ENCODE measurements at places on chromosomes 13 and 19.

DNA sequence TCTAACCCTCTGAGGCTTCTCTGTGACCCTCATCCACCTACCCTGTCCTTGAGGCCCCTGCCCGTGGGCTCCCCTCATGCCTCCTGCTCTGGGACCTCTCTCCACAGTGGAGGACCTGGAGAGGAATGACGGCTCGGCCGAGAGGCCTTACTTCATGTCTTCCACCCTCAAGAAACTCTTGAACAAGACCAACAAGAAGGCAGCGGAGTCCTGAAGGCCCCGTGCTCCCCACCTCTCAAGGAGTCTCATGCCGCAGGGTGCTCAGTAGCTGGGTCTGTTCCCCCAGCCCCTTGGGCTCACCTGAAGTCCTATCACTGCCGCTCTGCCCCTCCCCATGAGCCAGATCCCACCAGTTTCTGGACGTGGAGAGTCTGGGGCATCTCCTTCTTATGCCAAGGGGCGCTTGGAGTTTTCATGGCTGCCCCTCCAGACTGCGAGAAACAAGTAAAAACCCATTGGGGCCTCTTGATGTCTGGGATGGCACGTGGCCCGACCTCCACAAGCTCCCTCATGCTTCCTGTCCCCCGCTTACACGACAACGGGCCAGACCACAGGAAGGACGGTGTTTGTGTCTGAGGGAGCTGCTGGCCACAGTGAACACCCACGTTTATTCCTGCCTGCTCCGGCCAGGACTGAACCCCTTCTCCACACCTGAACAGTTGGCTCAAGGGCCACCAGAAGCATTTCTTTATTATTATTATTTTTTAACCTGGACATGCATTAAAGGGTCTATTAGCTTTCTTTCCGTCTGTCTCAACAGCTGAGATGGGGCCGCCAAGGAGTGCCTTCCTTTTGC lies 10.8 kb upstream of the ILF3 start:
- DNase-seq = no peak

GRCh38 chr19:17526922-17527321 lies 15.5 kb downstream of the PGLS start:
- DNase-seq = no peak

- no peak for DNase-seq
These were observed 5.1 kb downstream of the HNRNPM start for GRCh38 chr19:8449830-8450229.

DNA sequence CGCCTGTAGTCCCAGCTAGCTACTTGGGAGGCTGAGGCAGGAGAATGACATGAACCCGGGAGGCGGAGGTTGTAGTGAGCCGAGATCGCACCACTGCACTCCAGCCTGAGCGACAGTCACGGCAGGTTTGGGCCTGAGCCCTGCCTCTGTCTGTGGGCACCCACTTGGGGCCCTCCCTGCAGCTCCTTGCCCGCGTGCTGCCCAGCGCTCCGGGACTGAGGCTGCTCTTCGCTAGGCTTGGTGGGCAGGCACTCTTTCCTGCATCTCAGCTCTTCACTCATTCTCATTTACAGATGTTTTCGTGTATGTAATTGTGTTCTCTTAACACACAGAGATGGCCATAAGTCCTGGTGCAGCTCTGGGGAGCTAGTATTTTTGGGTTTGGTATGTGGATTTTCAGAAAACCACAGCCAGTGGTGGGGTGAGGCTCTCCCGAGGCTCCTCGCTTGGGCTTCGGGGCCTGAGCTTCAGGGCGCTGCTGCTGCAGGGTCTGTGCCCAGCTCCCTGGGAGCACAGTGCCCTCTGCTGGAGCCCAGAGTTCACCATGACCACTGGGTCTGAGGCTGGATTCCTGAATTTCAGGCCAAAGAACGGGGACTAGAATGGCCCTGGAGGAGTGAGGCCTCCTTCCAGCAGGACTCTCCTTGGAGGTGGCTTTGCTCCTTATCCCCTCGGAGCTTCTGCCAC lies 15.2 kb downstream of the UPF1 start:
- DNase-seq = peak; percentile 32

DNA sequence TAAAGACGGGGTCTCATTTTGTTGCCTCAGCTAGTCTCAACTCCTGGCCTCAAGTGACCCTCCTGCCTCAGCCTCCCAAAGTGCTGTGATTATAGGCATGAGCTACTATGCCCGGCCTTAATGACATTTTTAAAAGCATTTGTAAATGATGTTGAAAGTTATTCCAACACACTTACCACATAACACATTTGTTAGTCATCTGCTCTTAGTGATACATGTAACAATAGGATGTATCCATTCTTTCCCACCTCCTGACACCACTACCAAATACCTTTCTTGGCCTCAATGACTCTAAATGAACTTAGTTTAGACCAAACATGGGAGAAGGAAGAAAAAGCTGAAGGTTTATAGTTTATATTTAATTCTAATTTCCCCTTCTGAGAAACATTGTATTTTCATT lies 59.8 kb upstream of the MEDAG start:
- no peak for DNase-seq

DNA sequence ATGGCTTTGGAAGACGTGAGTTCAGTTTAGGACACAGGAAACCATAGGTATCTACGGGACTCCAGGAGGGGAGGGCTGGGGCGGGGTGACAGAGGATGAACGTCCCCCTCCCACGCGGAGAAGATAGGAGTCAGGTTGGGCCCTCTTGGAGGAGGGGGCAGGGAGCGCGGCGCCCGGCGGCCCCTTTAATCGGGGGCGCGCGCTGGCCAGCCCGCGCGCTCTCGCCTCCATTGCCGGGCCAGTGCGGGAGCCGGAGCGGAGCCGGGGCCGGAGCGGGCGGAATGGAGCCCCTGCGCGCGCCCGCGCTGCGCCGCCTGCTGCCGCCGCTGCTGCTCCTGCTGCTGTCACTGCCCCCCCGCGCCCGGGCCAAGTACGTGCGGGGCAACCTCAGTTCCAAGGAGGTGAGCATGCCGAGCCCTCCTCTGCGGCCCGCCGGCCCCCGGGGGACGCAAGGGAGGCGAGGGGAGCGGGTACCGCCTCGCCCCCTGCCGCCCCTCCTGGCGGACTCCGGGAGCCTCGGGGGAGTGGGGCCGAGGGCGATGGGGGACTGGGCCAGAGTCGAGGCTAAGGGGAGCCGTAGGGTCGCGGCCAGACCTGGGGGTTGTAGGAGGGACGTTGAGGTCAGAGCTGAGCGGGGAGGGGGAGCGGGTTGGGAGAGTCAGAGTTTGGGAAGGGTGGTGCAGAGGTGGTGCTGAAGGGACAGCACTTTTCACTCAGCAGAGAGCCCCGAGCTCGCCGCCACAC lies at the start of gene TMEM145:
TMEM145 (plus strand) TSS at position 214 of the 744 bp plus-strand sequence; CDS start at position 282, 68 bp downstream.
- DNase-seq = no peak

GRCh38 chr13:31209172-31209840 lies 9.5 kb downstream of the B3GLCT start:
- no peak for DNase-seq

DNA sequence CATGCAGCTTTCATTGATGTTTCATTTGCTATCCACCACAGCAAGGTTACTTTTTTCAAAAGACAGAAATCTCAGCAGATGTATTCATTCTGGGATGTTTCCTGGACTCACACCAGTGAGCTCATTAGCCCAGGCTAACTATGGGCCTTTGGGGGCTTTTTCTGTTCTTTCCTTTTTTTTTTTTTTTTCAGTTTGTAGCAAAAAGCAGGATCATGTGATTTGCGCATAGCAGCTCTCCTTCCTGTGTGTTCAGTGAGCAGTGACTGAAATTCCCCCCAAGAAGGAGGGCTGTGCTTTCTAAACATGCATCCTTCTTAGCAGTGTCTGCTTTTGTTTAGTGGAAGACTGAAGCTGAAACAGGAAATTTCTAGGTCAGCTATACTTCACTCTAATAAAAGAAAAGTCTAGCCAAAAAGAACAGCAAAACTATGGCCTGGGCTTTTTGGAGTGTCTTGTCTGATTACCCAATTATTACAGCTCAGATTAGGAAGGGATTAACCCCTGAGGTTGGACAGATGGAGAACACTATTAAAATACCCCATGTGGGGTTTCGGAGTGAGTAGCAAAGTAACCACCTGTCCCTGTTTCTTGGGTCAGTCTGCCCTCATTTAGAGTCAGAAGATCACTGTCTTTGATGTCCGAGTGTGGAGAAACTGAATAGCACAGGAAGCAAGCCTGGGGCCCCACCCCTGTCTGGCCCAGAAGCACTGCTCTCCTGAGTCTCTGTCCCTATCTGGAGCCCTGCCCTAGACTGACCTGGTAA lies 8.9 kb upstream of the AMER2 start:
- no peak for DNase-seq

All from activated CD4-positive, alpha-beta T cell treated with anti-CD3 and anti-CD28 coated beads, Interleukin-2, amount 50 U/mL, for 24 hours (primary cell).